ENCODE measurements at places on chromosomes 6 and 20. TPM values are rescaled to one million over a fixed set of nuclear protein-coding genes. Genes with fewer than 3 reads are reported as not detected.
A peak's percentile ranks its signal among the peaks of the same experiment; 100 is the strongest.

GRCh38 chr6:115958958-115959357, 101.7 kb downstream of the FRK start:
- H3K27me3 ChIP-seq, result no peaks in the 10 kb centered on the region
- no peak for DNase-seq
- H3K4me1 ChIP-seq, result no peaks in the 10 kb centered on the region
- no peaks in the 10 kb centered on the region for H3K36me3 ChIP-seq

DNA sequence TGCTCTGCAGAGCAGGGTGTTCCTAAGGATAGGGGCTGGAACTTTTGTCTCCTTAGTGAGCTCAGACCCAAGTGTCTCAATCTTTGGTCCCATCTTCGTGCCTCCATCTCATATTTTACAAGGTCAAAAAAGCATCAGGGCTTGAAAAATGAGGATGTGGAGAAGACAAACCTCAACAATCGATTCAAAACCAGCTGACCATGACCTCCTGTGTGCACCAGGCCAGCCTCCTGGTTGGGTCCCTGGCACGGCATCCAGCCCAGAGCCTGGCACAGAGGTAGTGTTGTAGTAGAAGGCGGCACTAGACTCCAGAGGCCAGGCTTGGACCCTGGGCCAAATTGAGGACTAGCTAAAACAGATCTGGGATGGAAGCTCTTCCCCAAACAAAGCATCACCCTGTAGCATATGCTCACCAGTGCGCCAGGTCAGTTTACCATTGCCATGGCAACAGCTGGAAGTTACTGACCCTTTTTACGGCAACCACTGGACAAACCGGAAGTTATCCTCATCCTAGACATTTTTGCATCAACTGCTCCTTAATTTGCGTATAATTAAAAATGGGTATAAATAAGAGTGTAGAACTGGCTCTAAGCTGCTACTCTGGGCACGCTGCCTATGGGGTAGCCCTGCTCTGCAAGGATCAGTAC, 69.3 kb upstream of the BLCAP start:
- H3K27ac ChIP-seq, result no peak overlapping the region
- H3K36me3 ChIP-seq, result no peaks in the 10 kb centered on the region
- peaks cover 14% of the 10 kb centered on the region for H3K27me3 ChIP-seq
- DNase-seq, result no peak
- no peak overlapping the region for H3K4me3 ChIP-seq
- H3K4me1 ChIP-seq, result no peaks in the 10 kb centered on the region

GRCh38 chr6:81981812-81982211, 229.3 kb upstream of the TENT5A start:
- no peak overlapping the region for H3K4me3 ChIP-seq
- H3K36me3 ChIP-seq, result no peaks in the 10 kb centered on the region
- no peak overlapping the region for H3K27ac ChIP-seq
- H3K4me1 ChIP-seq, result no peaks in the 10 kb centered on the region
- DNase-seq, result no peak

GRCh38 chr6:31407699-31408098, 4.3 kb downstream of the MICA start:
- no peak for DNase-seq
- H3K27me3 ChIP-seq, result no peaks in the 10 kb centered on the region
- peaks cover 35% of the 10 kb centered on the region for H3K36me3 ChIP-seq
- no peak overlapping the region for H3K27ac ChIP-seq
- no peak overlapping the region for H3K4me3 ChIP-seq

GRCh38 chr6:35722121-35722761, 14.6 kb upstream of the ARMC12 start:
- H3K4me3 ChIP-seq, result no peak overlapping the region
- peaks cover 75% of the 10 kb centered on the region for H3K4me1 ChIP-seq
- H3K27ac ChIP-seq, result peak overlapping the region; percentile 16
- no peak for DNase-seq
- H3K27me3 ChIP-seq, result no peaks in the 10 kb centered on the region
- H3K36me3 ChIP-seq, result no peaks in the 10 kb centered on the region

DNA sequence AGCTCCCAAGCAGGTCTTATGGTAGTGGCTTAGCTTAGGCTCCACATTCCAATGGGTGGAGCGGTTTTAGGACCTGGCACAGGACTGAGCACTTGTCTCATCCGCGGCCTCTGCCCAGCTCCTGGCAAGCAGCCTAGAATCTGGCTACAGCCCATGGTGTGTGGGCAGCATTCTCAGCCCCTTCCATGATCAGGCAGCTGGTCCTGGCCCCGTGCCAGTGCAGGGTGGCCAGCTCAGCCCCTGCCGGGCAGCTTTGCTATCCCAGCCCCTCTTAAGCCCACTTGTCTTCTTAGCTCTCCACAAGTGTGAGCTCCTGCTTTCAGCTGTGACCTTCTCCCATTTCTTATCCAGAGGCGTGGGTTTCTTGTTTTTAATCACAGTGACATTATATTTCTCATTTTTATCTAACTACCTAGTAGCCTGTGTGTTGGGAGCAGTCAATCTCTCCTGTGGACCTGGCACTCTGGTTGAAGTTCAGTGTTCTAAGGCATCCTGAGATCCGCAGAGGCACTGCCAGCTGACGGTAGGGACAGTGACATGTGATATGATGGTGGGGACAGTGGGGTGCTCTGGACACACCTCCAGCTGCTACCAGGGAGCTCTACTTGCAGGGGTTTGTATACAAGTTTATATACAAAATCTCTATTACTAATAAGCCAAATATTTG, 119.9 kb upstream of the PRND start:
- H3K4me1 ChIP-seq, result no peaks in the 10 kb centered on the region
- peaks cover 45% of the 10 kb centered on the region for H3K27me3 ChIP-seq
- no peaks in the 10 kb centered on the region for H3K36me3 ChIP-seq

The CLDN20 gene
- total RNA-seq, result 0.21 TPM

The C20orf202 gene
- 0.12 TPM for total RNA-seq

The B3GALT4 gene
- 4.1 TPM for total RNA-seq

Data from activated CD4-positive, alpha-beta T cell treated with anti-CD3 and anti-CD28 coated beads, Interleukin-2, amount 10 ng/mL, durations not matched to agents 24 days and 14 days (primary cell).